ENCODE measurements at places on chromosomes 3 and 15.

- no peak for DNase-seq
Observed at GRCh38 chr15:48965972-48966371, 2.3 kb upstream of the SHC4 start.

DNA sequence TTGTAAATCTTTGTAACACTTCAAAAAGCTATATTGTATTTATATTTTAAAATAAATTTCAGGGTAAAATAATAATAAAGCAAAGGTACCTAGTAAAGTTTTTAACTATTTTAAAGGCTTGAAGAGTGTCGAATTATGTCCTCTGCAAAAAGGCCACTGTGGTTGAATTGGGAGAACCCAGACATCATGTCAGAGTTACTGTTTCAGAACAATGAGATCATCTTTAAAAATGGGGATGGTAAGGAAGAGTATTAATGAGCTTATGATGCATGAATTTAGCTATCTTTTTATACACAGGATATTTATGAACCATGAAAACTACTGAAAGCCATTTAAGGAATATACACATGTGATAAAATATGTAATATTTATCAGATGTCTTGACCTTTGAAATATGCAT lies 26.3 kb downstream of the KCNMB3 start:
- no peak for DNase-seq

DNA sequence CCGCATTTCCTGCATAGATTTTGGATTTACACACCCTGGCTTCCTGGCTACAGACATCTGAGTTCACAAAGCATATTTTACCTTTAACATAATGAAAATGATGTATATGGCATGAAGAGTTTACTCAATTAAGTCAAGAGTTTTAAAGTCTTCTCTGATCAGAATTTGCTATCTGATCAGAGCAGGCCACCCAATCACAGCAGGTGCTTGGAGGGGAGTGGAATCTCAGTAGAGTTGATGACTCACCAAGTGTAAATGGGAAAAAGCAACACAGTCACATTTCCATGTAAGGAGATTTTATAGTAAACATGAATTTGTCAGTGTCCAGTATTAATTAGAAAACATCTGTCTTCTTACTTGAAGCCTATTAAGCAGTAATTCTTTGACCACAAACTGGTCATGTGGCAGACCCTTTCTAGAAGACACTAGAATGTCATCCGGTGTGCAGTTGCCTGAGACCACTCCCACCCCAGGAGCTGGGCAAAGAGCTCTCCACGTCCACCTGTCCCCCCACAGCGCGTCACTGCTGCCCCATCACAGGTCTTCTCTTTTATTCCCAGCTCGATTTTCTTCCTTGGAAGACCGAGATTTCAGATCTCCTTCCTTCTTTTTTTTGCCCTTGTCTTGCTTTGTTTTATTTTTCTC lies 10.8 kb downstream of the MESD start:
- DNase-seq = no peak

DNA sequence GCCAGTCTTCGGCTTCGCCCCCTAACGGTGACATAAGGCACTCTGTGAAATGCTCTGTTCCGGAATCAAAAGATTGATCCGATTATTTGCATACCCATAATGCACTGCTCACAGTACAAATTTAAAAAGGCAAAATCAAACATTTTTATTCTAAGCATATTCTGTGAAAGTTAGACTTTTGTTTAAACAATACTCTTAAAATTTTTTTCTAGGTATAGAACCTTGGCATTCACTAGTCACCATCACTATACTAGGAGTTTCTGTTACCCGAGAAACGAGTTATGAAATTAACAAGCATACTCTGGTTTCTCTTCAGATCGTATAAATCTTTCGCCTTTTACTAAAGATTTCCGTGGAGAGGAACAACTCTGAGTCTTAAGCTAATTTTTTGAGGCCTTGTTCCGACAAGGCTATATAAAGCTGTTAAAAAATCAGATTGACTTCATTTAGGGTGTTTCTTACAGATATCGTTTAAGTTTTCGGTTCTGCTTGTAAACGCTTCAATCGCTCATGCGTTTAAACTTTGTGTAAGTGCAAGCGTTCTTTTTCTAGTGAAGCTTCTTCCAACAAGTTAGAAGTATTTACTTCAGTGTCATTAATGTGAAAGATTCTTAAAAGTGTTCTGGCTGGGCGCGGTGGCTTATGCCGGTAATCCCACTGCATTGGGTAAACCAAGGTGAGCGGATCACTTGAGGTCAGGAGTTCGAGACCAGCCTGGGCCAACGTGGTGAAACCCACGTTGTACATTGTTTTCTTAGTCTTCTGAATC lies at the start of gene RNU5B-1:
RNU5B-1 (plus strand) TSS at position 297 of the 769 bp plus-strand sequence.
- peak; percentile 94 for DNase-seq

DNA sequence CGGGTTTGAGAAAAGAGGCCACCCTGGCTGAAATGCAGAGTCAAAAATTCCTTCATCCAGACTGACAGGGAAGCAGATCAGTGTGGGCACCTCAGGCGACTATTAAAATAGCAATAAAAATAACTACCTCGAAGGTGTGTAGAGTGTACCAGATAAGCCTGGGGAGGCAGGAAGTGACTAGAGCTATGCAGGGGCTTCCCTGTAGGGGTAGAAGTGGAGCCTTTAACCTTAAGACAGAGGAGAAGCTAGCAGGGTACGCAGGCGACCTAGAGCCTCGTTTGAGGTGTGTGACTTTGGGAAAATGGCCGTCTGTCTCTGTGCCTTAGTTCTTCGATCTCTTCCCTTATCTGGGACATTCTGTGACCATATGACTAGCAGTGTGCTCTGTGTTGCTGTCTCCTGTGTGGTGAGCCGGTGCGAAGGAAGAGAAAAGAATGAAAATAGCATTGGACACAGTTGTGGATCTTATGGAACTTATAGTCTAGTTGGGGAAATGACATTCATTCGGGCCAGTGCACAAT lies 17.6 kb downstream of the BHLHE40 start:
- DNase-seq = no peak

- DNase-seq = no peak
Observed at GRCh38 chr15:31276596-31277298, 49.9 kb upstream of the KLF13 start.

DNA sequence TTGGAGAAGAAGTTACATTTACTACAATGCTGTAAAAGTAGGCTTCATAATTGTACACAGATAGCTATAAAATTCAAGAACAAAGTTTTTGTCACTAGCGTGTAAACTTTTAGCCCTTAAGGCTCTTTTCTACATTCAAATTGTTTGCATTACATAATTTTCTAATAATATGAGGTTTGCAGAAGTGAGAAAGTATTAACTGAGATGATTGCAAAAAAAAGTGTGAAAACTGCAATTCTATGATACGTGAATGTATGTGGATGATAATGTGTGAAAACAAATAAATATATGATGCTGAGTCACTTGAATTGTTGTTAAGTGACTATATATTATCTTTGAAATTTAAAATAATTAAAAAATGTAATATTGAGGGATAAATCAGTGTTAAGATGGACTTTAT lies 557.5 kb downstream of the NAALADL2 start:
- DNase-seq = no peak

DNA sequence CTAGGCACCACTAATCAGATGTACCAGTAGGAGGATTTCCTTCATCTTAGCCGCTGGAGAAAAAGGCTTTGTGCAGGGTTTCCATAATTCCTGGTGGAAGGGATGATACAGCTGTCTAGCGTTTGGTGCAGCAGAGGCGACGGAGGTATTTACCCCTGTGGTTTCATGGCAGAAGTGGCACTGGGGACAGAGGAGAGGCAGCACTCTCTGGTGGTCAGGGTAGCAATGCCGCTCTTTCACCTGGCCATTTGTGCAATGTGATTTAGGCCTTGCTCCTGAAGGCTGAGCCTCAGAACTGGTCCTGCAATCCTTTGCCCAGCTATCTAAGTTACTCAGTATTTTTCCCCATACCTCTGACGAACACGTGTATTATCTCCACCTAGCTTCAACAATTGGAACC lies 47.1 kb upstream of the BNIP2 start:
- no peak for DNase-seq

GRCh38 chr3:16302082-16302631 lies 37.1 kb downstream of the OXNAD1 start:
- no peak for DNase-seq

GRCh38 chr3:45948311-45948781 lies 5.1 kb downstream of the CXCR6 start:
- DNase-seq = no peak

DNA sequence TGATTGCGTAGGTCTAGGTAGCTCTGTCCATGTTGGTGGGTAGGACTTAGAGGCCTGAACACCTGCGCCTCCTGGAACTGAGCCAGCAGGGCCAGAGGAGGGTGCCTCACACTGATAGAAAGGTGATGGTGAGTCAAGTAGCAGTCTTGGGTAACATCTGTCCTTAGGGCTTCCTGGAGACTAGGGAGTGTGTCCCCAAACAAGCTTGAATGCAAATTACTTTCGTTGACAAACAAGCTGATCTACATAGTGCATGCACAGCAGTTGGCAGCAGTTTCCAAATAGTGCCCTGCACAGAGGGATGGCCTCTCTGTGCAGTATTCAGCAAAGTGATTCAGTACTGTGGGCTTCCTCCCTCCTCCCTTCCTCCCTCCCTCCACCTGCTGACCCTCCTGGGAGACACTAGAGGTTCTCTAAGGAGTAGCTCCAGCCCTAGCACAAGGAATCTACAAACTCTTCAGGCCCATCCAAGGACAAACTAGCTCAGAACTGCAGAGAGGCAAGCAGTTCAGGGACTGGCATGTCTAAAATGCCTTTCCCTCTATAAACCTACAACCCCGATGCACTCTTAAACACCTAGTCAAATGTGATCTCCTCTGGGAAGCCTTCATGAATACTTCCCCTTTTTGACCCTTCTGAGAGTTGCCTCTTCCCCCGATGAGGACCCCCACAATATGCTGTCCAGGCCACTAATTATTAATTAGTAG lies 61.0 kb downstream of the TLE3 start:
- DNase-seq = peak; percentile 96

DNA sequence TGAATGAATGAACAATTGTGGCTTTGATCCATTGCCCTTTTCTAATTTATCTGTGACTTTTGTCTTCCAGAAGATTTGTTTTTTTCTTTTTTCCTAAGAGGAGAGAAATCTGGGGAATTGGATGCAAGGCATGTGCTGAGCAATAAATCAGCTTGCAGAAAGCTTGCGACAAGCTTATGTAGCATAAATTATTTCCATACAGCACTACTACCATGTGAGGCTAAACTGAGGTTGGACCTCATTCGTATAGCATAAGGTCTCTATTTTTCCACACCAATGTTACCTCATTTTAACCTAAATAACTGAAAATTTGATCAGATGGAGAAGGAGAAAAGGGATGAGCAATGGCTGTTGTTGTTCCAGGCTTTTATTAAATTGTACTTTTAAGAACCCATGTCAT lies 455.6 kb downstream of the TUSC7 start:
- DNase-seq = no peak

All from GM12864 (cell line).